ENCODE measurements at places on chromosomes 3 and 15.

- DNase-seq: no peak
- H3K4me3 ChIP-seq: no peak overlapping the region
- H3K27me3 ChIP-seq: peaks cover 1% of the 10 kb centered on the region
- H3K27ac ChIP-seq: no peak overlapping the region
- H3K4me1 ChIP-seq: no peaks in the 10 kb centered on the region
Observed at GRCh38 chr3:63470745-63471144, 181.7 kb upstream of the SNTN start.

DNA sequence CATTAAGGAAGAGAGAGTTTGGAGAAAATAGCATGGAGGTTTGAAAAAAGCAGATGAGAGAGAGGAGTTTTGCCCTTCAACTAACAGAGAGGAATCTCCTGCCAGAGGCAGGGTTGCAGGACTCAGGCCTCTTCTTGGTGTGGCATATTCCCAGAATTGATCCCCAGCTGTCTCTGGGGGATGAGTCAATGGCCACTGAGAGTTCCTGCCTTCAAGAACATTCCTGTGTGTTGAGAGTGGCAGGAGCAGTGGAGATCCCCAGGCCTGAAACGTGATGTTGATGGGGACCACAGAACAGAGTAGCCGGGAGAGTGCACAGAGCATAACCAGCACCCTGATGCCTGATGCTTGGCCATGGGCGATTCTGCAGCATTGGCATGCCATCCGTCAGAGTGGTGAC lies 348.4 kb upstream of the THBS1 start:
- H3K4me3 ChIP-seq: no peak overlapping the region
- no peak for DNase-seq
- H3K36me3 ChIP-seq: no peaks in the 10 kb centered on the region

DNA sequence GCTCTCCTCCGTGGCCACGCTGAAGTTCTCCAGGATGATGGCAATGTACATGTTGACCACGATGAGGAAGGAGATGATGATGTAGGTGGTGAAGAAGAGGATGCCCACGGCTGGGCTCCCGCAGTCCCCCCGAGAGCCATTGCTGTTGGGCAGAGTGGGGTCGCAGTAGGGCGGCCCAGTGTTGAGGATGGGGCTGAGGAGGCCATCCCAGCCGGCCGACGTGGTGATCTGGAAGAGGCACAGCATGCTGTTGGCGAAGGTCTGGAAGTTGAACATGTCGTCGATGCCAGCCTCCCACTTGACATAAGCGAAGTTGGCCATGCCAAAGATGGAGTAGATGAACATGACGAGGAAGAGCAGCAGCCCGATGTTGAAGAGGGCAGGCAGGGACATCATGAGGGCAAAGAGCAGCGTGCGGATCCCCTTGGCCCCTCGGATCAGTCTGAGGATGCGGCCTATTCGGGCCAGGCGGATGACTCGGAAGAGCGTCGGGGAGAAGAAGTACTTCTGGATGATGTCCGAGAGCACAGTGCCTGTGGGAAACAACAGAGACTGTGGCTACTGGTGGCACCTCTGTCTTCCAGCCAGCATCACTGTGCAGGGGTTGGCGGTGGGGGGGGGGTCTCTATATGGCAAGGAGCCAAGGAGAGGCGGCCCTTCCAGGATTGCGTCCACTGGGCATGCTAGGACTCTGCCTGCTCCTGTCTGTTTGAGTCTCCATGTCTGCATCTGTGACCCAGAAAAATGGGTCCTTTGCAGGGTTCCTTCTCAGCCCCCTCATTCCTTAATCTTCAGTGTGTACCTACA lies 55.1 kb downstream of the EXOG start:
- no peaks in the 10 kb centered on the region for H3K36me3 ChIP-seq
- H3K4me1 ChIP-seq: no peaks in the 10 kb centered on the region
- H3K27me3 ChIP-seq: peaks cover 7% of the 10 kb centered on the region
- DNase-seq: no peak
- H3K4me3 ChIP-seq: no peak overlapping the region
- no peak overlapping the region for H3K27ac ChIP-seq

DNA sequence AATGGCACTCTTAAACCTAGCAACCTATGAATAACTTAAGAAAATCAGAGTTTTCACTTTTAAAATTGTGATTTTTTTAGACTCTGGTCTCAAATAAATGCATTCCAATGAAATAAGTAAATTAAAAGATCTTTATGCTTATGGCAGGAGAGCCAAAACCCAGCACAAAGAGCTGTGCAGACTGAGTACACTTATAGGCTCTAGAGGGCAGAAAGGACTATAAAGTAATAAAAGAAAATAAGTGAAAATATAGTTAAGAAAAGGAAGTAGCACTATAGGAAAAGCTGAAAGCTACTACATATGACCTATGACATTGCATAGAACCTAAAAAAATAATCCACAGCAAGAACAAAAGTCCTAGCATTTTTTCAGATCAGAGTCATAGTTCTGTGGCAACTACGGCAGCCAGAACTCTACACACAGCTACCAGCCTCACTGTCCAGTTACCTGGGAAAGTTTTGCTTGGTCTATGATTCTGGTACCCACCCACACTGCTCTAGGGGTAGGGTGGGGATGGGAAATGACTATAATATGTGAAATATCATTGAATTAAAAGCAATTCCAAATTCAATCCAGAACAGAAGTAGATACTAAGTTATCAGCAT lies 30.5 kb downstream of the CLASP2 start:
- DNase-seq: no peak
- no peaks in the 10 kb centered on the region for H3K27me3 ChIP-seq
- H3K27ac ChIP-seq: no peak overlapping the region
- no peak overlapping the region for H3K4me3 ChIP-seq
- H3K36me3 ChIP-seq: peaks cover 8% of the 10 kb centered on the region
- peaks cover 2% of the 10 kb centered on the region for H3K4me1 ChIP-seq
